ENCODE measurements at places on chromosomes 16 and 17.

DNA sequence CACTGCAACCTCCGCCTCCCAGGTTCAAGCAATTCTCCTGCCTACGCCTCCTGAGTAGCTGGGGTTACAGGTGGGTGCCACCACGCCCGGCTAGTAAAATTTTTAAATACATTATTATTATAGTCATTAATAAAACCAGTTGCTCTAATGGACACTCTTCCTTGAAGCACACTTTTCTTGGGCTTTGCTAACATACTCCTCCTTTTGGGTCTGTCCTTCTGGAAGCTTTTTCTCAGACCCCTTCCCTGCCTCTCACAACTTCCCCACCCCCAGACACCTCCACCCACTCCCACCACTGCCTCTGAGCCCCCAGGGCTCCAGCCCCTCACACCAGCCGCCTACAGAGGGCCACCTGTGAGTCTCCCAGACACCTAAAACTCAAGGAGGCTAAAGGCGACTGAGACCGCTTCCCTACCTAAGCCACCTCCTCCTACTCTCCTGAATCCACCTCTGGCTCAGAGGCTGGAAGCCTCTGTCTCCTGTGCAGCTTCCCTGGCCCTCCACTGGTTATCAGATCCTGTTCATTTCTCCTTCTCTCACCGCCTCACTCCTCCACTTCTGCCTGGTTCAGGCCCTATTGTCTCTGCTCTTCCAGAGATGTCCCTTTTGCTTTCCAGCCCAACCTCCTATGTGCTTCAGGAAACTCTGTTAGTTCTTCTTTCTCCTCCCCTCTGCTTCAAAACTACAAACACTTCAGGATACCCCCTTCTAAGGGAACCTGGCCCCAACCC, 2.1 kb upstream of the CUEDC1 start:
- DNase-seq, result no peak

- DNase-seq, result no peak
These were observed 81.8 kb upstream of the KIFC3 start for GRCh38 chr16:57883953-57884654.

DNA sequence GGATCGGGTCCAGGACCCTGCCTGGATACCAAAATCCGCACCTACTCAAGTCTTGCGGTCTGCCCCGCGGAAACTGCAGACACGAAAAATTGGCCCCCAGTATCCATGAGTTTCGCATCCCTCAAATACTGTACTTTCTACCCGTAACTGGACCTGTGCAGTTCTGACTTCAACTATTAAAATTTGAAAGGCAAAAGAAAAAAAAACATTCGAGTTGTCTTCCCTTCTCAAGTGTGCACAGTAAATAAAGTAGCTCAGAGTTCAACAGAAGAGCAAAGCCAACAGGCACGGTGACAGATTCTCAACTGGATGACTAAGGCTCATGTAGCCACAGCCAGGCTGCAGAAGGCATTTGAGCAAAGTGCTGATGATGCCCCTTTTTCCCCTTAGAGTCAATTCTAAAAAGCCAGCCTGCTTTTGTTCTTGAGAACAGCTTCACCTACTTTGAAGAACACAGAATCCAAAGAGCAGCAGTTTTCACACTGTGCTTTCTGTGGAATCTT, 32.5 kb downstream of the MARF1 start:
- DNase-seq, result no peak

DNA sequence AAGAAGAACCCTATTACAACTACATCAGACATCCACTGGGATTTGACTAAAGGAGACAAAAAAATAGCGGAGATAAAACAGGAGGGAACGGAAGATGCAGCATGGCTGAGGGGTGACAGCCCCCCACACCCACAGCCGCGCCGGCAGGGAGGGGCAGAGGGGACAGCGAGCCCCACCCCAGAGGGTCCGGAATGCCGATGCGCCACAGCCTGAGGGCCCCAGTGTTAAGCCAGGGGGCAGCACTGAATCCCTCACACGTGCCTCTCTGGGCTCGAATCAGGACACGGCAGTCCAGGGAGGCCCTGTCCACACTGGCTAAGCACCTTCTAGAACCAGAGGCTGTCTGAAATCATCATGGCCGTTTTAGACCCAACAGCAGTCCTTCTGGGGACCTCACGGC, 18.8 kb downstream of the MAP1LC3B start:
- no peak for DNase-seq

- DNase-seq, result no peak
These were observed 15.5 kb downstream of the MAP1LC3B start for GRCh38 chr16:87407511-87408112.

GRCh38 chr17:50203604-50204345, 2.3 kb upstream of the COL1A1 start:
- DNase-seq, result peak; percentile 92

- DNase-seq, result no peak
These were observed 28.5 kb upstream of the TRAP1 start for GRCh38 chr16:3745751-3746355.

GRCh38 chr16:77439106-77439505, 4.3 kb upstream of the ADAMTS18 start:
- no peak for DNase-seq

DNA sequence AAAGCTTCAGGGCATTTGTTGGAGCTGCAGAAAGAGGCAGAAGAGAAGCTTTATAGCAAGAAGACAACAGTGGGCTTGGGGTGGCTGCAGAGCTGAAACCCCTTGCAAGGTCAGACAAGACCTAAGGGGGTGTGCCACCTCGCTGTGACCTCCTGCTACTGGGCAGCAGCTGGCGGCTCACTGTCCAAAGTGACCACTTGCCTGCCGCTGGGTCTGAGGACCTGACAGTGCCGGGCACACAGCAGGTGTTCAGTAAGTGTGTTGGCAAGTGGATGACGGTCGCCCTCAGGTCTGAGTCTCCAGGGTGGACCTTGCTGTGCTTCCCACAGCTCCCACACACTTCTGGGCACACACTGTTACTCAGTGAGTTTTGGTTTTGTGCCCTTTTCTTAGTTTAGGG, 336.5 kb downstream of the C16orf95 start:
- no peak for DNase-seq

- DNase-seq, result peak; percentile 50
These were observed 84.2 kb downstream of the WWOX start for GRCh38 chr16:78183437-78184237.

DNA sequence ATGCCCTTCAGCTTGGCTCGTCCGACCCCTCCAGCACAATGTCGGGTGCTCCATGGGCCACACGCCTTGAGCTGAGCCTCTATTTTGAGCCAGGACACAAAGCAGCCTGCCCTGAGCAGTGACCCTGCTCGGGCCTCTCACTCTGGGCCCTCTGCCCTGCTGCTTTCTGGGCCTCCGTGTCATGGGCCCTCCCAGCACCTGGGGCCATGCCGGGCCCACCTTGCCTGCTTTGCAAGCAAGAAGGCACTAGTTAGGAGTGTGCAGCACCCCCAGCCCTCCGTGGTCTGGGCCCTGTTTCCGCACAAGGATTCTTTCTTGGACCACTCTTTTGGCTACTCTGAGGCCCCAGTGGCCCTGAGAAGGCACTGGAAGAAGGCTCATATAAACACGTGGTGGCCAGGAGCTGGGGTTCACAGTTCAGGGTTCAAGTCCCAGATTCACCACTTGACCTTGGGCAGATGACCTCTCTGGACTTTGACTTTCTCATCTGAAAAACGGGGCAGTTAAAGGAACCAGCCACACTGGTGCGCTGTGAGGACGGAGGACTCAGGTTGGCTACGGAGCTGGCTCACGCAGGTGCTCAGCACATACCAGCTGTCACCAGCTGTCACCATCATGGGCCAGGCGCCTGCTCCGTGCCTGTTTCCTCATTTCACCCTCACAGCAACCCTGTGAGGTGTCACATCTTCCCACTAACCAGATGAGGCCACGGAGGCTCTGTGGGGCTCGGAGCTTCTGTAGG, 166.0 kb upstream of the GSE1 start:
- no peak for DNase-seq

- no peak for DNase-seq
These were observed 299.3 kb downstream of the XYLT1 start for GRCh38 chr16:17171250-17172143.

- DNase-seq, result no peak
These were observed 5.1 kb upstream of the CISD3 start for GRCh38 chr17:38725066-38725465.

DNA sequence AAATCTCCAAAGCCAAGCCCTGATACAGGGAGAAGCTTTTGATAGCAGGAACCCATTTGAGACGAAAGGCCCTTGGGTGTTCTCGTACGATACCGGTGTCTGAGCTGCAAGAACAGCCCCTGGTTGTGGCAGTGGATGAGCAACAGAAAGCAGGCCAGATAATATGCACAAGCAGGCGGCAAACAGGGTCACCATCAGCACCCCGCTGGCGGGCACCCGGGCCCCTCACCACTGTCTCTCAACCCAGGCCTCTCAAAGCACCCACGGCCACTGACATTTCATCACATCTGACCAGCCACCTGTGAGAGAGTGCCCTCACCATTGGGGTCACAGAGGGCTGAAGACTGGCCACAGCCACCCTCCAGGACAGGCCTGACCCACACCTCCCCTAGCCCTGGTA, 230.4 kb downstream of the C16orf78 start:
- DNase-seq, result no peak

DNA sequence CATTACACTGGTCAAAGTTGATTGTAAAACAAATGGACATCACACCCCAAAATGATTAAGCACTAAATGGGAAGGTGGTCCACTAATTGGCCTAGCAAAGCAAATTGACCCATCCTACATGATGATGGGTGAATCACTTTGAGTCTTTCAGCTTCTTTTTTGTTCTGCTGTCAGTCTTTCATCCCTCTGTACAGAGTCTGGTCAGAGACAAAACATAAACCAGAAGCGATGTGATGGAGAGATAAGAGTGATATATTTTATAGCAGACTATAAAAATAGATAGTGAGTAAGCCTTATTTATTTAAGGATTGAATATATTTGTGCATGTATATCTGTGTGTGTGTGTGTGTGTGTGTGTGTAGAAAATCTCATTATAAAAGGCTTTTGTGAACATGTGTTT, 618.4 kb upstream of the SOX9 start:
- no peak for DNase-seq

GRCh38 chr17:17088541-17089525, 46.6 kb downstream of the MPRIP start:
- DNase-seq, result peak; percentile 22

DNA sequence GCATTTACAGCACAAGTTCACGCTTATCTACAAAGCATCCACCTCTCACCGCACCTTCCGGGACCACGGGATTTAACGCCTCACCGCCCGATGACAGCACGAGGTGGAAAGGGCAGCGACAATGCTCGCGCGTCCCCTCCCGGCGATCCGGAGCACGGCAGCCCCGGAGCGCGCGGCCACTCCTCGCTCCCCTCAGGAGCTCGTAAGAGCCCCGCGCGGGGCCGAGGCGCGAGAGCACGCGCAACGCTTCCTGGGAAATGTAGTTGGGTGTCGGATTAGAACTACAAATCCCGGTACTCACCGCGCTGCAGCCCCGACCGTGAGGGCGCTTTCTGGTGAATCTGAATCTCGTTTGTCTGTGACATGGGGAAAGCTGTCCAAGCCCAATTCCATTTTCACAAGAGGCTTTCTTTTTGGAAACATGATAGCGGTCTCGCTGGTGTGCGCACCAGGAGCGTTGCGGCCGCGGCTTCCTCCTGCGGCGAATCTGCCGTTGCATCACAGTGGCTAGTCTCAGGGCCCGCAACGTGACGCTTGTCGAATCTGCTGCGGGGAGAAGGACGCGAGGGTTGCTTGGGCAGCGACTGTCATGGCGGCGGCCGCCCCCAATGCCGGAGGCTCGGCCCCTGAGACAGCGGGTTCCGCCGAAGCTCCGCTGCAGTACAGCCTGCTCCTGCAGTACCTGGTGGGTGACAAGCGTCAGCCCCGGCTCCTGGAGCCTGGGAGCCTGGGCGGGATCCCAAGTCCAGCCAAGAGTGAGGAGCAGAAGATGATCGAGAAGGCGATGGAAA, at the start of gene TIMM22:
Gene TIMM22, plus strand, starts transcription at position 576 of the 791 bp plus-strand sequence. Its CDS starts 14 bp downstream, at position 590.
- peak; percentile 97 for DNase-seq

DNA sequence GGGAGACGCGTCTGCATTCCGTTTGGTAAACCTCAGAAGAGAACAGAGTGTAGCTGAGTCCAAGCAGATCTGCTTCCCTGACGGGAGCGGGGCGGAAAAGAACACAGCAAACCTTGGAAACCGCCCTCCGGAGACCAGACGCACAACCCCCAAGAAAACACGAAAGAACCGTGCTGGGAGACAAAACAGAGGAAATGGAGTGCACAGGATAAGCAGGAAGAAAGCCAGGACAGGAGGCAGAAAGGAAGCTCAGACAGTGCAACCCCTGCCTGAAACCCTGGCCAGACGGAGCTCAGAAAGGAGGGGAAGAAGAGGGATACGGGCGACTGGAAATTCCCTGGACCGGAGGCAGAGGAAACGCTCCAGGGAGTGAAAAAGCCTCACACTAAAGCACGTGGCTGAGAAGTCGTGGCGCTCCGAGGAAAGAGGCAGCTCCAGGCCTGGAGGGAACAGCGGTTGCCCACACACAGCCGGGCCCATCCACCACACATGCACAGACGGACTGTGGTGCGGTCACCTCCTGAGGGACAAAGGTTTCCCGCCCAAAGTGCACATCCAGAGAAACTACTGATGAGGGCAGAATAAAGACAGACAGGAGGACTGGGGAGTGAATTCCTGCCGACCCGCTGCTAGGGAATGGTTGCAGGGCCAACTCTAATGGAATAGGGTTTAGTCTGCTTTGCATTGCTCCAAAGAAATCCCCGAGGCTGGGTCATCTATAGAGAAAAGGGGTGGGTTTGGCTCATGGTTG, 10.2 kb downstream of the DPEP1 start:
- no peak for DNase-seq

- DNase-seq, result peak; percentile 80
These were observed at the start of gene CHRNE for GRCh38 chr17:4903051-4903818. CHRNE (minus strand) TSS chr17:4903098; CDS start chr17:4903063, 35 bp downstream.

GRCh38 chr17:66778531-66779236, 56.2 kb upstream of the CACNG5 start:
- no peak for DNase-seq

GRCh38 chr17:33039874-33040273, 48.2 kb downstream of the SPACA3 start:
- DNase-seq, result no peak

DNA sequence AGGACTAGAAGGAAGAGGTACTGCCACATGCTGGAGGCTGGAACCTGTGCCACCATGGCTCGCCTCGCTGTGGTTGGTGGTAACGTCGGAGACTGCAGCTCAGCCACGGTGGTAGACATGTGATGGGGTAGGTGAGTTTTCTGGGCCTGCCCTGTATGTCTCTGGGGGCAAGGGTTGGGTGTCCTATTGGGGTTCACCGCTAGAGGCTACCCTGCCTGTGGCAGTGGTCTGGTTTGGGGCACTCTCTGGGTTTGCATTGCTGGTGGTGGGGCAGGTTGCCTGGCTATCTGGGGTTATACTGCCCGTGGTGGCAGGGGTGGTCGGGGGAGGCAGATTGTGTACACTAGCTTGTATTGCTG, 79.3 kb upstream of the KCNJ18 start:
- DNase-seq, result no peak

DNA sequence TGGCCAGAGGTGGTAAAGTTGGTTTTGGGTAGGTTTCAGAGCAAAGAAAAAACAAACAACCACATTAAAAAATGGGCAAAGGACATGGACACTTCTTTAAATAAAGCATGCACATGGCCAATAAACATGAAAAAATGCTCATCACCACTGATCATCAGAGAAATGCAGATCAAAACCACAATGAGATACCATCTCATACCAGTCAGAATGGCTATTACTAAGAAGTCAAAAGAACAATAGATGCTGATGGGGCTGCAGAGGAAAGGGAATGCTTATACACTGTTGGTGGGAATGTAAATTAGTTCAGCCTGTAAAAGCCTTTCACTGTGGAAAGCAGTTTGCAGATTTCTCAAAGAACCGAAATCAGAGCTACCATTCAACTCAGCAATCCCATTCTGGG, 598.4 kb upstream of the SOX9 start:
- DNase-seq, result no peak
